SW 1271 (cell line): ENCODE measurements at places on chromosomes 12 and 14.

- no peak for DNase-seq
Observed at GRCh38 chr12:57058454-57058853, 8.5 kb upstream of the MYO1A start.

DNA sequence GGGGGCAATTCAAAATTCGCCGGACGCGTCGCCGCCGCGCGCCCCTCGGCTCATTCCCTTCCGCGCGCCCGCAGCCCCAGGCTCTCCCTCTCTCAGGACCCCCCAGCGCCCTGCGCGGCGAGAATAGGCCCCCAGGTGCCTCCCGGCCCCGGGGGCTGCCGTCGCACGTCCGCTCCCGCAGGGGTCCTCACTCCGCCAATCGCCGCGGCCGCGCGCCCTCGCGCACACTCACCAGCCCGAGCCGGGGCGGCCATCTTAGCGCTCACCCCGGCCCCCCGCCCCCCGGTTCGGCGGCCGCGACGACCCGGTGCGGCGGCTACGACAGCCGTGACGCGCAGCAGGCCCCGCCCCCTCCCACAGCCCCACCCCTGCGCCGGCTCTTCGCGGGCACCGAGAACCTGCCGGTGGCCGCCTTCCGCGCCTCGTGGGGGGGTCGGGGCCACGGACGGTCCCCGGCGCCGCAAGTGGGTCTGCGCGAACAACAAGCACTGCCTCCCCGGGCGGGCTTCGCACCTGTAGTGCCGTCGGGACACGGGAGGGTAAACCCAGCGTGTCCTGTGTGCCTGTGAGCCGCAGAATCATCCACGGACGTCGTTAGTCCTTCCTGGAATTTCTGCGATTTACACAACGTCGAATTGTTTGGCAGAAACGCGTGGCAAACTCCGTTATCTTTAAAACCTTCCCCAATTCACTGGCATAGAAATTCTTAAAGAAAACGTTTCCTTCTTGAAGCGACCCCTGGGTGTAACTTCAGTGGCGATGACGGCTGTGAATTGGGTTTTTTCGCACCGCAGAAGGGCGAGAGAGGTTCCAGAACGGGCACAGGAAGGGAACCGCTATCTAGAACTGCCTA, 2.5 kb downstream of the USP44 start:
- DNase-seq = no peak

GRCh38 chr12:56158926-56159461, 835 bp downstream of the MYL6 start:
- peak; percentile 55 for DNase-seq

GRCh38 chr12:116087962-116088361, 189.5 kb downstream of the MED13L start:
- DNase-seq = no peak

DNA sequence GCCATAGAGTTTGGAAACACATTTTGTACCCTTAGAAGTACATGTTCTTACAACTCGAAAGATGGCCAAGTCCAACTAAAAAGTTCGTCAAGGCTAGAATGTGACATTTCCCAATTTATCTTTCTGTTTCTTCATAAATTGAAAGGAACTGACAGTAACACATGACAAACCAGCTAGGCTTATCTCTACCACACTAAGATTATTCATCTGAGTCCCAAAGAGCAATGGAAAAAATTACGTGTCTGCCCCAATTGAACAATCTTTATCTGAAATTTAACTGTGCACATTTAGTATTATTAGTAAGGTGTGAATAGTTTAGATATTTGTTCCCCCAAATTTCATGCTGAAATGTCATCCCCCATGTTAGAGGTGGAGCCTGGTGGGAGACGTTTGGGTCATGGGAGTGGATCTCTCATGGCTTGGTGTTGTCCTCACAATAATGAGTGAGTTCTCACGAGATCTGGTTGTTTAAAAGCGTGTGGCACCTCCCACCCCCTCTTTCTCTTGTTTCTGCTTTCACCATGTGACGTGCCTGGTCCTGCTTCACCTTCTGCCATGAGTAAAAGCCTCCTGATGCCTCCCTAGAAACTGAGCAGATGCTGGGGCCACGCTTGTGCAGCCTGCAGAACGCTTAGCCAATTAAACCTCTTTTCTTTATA, 13.3 kb downstream of the CPM start:
- DNase-seq = no peak

DNA sequence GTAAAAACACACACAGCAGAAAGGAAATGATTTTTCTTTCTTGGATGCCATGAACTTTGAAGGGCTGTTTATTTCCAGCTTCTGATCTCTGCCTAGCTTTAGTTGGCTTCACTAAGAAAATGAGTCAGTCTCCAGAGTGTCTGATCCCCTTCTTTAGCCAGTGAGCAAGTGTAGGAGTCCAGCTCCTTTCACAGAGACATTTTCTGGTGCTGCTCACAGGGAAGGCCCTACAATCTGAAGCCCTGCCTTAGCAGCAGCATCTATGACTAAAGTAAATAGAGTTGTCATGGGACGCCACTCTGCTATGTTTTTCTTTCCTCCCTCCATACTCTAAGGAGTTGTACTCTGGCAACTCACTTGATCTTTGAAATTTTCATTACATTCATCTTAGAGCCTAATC, 103.5 kb downstream of the RPAP3 start:
- DNase-seq = no peak

DNA sequence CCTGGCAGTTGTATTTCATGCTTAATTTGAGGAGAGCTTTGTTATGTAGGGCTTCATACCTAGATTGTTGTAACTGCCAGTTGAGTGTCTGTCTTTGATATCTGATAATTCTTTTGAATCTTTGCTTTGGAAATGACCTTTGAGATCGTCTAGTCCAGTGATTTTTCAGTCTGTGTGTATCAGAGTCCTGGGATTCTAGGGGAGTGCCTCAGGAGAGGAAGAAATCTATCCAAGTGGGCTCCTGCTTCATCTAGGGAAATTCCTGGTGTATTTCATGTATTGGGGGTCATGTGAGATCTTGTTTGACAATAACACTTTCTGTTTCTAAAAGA, 98.6 kb downstream of the FIGNL2 start:
- DNase-seq = no peak

DNA sequence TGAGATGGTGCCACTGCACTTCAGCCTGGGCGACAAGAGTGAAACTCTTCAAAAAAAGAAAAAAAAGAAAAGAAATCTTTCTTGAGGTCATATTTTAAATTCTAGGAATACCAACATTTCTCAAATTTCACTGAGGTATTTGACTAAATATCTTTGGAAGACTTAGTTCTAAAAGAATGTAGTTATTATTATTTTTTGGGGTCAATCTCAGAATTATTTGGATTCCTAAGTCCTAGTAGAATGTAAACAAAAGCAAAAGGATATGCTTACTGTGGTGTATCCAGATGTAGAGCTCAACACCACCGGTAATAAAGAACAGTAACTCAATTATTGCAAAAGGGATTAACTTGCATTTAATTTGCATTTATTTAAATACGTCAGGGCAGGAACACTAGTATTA, 25.0 kb downstream of the PRICKLE1 start:
- peak; percentile 44 for DNase-seq
